Nephron progenitor cell (in vitro differentiated cells): ENCODE measurements at places on chromosomes 6 and 20.

GRCh38 chr6:137495703-137496336 lies 1.6 kb upstream of the OLIG3 start:
- no peaks in the 10 kb centered on the region for H3K36me3 ChIP-seq
- H3K27ac ChIP-seq: no peak overlapping the region

GRCh38 chr6:16199804-16200203 lies 38.6 kb upstream of the GMPR start:
- peak; percentile 21 for DNase-seq
- no peaks in the 10 kb centered on the region for H3K36me3 ChIP-seq

GRCh38 chr20:38601216-38602184 lies at the start of gene ARHGAP40:
Gene ARHGAP40 (plus strand): TSS chr20:38601809.
- H3K27ac ChIP-seq: peak within 1 kb of the TSS; percentile 10
- peak within 1 kb of the TSS; percentile 63 for H3K4me3 ChIP-seq
- DNase-seq: peak; percentile 49
- peaks cover 70% of the 10 kb centered on the region for H3K27me3 ChIP-seq

DNA sequence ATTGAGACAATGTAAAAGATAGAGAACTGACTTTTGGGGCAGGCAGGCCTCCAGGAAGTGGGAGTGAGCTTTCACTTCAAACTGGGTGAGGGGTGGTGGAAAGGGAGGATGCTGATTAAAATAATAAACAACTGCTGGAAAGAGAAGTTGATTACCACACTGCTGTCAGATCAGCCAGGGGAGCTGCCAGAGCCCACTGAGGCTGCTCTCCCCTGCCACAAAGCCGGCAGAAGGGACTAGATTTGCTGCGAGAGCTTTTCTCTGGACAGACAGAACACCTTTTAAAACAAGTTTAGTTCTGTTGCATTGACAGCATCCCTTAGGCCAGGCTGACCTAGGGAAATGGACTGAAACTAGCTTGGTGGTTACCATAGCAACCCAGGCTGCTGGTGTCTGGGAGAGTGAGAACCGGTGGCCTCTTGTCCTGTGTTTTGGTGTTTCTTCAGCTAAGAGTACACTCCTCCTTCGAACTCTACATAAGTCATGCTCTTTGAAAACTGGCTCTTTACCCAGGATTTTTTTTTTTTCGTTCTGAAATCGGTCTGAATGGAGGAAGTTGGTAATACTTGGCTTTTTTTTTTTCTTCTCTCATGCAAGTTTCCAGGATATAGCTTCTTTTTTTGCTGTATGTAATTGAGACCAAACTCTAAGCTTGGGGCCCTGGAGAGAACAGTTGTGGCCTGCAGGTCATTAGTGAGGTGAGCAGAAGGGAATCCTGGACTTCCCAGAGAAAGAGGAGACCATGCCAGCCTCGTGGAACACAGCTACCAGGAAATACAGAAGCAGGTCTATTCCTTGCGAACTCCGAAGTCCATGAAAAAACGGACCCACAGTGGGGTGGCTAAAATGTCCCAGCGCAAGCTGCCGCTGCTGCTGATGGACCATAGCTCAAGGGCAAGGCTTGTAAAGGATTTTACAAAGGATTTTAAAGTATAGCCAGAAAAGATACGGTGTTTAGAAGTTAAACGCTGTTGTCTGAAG lies 374.4 kb downstream of the UTRN start:
- H3K27ac ChIP-seq: peak overlapping the region; percentile 88
- no peaks in the 10 kb centered on the region for H3K27me3 ChIP-seq
- no peaks in the 10 kb centered on the region for H3K36me3 ChIP-seq

DNA sequence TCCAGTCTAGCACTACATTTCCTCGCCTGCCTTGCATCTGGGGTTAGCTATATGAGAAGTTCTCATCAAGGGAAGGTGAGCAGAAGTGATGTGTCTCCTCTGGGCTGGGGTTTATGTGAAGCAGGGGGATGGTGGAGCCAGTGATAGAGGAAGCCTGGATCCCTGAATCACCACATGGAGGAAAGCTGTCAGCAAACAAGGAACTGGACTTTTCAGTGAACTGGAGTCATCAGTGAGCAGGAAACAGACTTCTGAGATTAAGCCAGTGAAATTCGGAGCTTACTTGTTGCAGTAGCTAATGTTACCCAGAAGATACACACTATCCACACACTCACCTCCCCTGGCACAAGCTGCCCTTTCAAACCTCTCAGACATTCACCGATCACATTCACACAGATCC lies 13.4 kb upstream of the TOX2 start:
- no peak for DNase-seq
- peaks cover 33% of the 10 kb centered on the region for H3K4me1 ChIP-seq
- H3K27ac ChIP-seq: no peak overlapping the region
- no peaks in the 10 kb centered on the region for H3K36me3 ChIP-seq
- H3K27me3 ChIP-seq: peaks cover 7% of the 10 kb centered on the region

DNA sequence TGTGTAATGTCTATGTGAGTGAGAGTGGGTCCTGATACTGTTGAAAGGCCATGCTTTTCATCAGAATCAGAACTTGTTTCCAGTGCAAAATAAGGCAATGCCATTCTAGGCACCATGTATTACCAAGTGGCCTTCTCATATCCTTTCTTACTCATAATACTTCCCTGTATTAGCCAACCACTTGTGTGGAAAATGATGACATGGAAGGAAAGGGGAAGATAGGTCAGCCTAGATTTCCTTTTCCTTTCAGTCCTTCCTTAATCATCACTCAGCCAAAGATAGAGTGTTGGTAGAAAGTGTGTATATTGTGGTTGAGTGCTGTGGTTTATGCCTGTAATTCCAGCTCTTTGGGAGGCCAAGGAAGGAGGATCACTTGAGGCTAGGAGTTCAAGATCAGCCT lies 158.6 kb upstream of the PREP start:
- DNase-seq: no peak
- H3K4me3 ChIP-seq: no peak overlapping the region
- H3K36me3 ChIP-seq: peaks cover 8% of the 10 kb centered on the region
- H3K27me3 ChIP-seq: peaks cover 4% of the 10 kb centered on the region

- peaks cover 2% of the 10 kb centered on the region for H3K27me3 ChIP-seq
- H3K4me3 ChIP-seq: no peak overlapping the region
- no peaks in the 10 kb centered on the region for H3K4me1 ChIP-seq
These were observed 157.8 kb downstream of the SLC22A3 start for GRCh38 chr6:160505970-160506369.

GRCh38 chr6:21596145-21596948 lies 2.8 kb downstream of the SOX4 start:
- H3K36me3 ChIP-seq: peaks cover 59% of the 10 kb centered on the region
- H3K27me3 ChIP-seq: peaks cover 8% of the 10 kb centered on the region
- H3K4me3 ChIP-seq: peak overlapping the region; percentile 99
- H3K27ac ChIP-seq: peak overlapping the region; percentile 99

DNA sequence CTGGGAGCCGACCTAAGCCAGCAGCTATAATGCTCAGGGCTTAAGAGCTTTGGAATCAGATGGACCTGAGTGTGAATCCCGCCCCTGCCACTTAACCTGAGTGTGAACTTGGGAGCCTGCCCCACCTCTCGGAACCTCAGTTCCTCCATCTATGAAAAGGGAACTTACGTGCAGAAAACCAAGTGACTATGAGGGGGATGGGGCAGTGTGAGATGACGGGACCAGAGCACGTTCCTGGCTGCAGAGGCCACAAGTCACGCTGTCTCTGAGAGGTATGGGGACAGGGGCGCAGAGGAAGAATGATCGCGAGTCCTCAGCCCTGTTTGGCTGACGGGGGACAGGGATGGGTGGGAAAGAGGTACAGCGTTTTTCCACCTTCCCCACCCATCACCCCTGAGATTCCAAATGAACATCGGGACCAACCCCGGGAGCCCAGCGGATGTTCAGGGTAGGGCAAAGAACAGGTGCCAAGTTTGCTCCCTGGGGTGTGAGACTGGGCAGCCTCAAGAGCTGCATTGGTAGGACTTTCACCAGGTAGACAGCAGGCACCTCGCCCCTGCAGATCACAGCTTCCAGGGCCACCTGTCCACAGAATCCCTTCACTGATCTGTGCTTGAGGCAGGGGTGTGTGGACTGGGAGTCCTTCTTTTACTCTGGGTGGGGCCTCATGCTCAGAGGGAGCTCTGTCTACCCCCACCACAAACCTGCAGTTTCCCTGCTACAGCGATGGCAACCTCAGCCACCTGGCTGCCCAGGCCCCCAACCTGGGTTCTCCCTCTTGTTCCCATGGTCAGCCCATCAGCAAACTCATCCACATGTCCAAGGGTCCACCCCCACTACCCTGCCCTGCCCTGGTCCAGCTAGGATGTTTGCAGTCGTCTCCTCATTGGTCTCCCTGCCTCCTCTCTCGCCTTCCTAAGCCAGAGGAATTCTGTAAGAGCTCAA lies 85.8 kb downstream of the CEBPB start:
- no peaks in the 10 kb centered on the region for H3K27me3 ChIP-seq
- peaks cover 40% of the 10 kb centered on the region for H3K4me1 ChIP-seq
- H3K36me3 ChIP-seq: no peaks in the 10 kb centered on the region
- no peak for DNase-seq
- H3K4me3 ChIP-seq: no peak overlapping the region

GRCh38 chr6:80163754-80164187 lies 57.3 kb downstream of the BCKDHB start:
- H3K27me3 ChIP-seq: no peaks in the 10 kb centered on the region
- H3K4me3 ChIP-seq: no peak overlapping the region
- no peak for DNase-seq

GRCh38 chr20:3042625-3043024 lies 797 bp upstream of the GNRH2 start:
- peaks cover 36% of the 10 kb centered on the region for H3K36me3 ChIP-seq

DNA sequence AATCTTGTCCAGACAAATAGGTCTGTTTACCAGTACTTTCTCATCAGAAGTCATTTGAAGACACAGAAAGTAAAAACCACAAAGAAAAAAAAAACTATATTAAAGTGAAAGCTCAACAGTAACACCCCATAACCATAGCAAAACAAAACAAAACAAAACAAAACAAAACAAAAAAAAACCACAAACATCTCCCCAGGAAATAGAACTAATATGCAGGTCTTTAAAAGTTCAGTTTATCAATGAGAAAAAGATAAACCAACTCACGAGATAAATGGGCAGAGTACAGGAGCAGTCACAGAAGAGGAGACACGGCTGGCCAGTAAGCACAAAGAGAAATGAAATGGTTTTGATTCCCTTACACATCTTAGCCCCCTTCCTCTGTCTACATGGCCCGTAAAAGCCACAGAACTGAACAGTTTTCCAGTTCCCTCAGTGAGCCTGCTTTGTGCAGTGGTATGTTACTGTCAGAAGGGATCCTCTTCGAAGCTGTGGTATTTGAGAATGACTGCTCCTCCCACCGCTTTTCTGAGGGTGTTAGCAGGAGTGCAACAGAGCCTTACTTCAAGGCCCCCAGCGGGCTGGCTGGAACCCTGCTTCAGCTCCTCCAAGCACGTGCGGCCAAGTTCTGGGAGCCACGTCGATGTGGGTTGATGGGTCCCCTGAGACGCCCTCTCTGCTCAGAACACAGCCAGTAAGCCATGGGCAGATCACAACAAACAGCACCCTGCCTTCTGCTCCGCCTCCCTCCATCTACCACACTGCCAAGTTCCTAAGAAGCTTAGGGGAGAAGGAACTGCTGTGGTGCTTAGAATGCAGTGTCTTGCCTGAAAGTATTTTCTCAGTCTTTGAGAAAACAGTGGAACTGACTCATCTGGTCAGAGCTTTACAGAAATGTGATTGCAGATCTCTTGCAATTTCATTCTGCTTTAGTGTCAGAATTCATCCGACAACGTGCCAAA lies 14.0 kb downstream of the UST start:
- H3K27ac ChIP-seq: peak overlapping the region; percentile 81
- no peaks in the 10 kb centered on the region for H3K27me3 ChIP-seq
- peak overlapping the region; percentile 45 for H3K4me3 ChIP-seq
- DNase-seq: peak; percentile 50
- H3K4me1 ChIP-seq: peaks cover 48% of the 10 kb centered on the region

- no peak overlapping the region for H3K4me3 ChIP-seq
- peaks cover 34% of the 10 kb centered on the region for H3K4me1 ChIP-seq
- peaks cover 6% of the 10 kb centered on the region for H3K36me3 ChIP-seq
- peaks cover 69% of the 10 kb centered on the region for H3K27me3 ChIP-seq
- DNase-seq: peak; percentile 40
These were observed 3.1 kb downstream of the MMP9 start for GRCh38 chr20:46011631-46012482.

GRCh38 chr20:7843613-7844012 lies 96.6 kb downstream of the HAO1 start:
- H3K36me3 ChIP-seq: no peaks in the 10 kb centered on the region
- no peaks in the 10 kb centered on the region for H3K4me1 ChIP-seq
- no peak overlapping the region for H3K4me3 ChIP-seq

GRCh38 chr6:111096246-111096645 lies 8.9 kb downstream of the SLC16A10 start:
- H3K27me3 ChIP-seq: peaks cover 10% of the 10 kb centered on the region
- H3K4me1 ChIP-seq: no peaks in the 10 kb centered on the region
- H3K36me3 ChIP-seq: no peaks in the 10 kb centered on the region
- H3K4me3 ChIP-seq: no peak overlapping the region
- H3K27ac ChIP-seq: no peak overlapping the region
- DNase-seq: no peak
